Immature natural killer cell (primary cell): ENCODE measurements at places on chromosomes 5 and 9.

DNA sequence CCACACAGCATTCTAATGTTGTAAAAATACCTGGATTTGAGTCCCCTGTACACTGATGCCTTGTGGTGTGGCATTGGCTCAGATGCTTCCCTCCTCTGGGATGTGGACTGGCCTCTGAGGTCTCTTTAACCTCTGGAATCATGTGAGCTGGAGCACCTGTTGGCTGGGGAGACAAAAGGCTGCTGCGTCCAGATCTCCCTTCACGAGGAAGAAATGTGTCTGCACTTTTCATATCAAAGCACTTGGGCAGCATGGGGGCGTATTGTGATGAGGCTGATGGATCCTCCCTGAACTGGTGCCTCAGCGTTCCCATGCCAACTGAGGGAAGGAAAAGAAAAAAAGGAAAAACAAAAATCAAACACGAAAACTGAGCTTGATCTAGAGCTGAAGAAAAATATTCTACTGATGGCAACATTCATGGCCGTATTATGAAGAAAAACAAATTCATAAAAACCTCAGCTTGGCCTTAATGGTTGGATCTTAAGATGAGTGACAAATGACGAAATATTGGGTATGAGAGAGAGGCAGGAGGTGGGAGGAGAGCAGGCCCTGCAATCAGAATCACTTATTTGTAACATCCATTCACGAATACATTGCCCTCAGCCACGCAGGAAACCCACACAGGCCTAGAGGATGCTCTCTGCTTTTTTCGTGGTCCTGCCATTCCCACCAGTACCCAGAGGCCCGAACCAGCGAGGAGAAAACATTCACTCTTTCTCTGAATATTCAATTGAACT, 26.2 kb downstream of the GRIA1 start:
- DNase-seq: no peak

- no peak for DNase-seq
These were observed 168.0 kb downstream of the CCDC171 start for GRCh38 chr9:15720861-15721260.

DNA sequence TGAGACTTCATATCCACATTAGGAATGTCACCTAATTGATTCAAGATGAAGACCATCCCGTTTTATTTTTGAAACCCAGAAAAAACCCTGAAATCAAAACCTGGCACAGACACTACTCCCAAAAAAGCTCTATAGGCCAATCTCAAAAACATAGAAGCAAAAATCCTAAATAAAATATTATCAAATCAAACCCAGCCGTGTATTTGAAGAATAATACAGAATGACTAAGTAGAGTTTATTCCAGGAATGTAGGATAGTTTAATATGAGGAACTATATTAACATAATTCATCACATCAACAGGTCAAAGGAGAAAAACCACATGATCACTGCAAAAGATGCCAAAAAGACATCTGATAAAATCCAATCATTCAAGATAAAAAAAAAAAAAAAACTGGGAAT, 167.1 kb downstream of the ACTL7B start:
- no peak for DNase-seq

DNA sequence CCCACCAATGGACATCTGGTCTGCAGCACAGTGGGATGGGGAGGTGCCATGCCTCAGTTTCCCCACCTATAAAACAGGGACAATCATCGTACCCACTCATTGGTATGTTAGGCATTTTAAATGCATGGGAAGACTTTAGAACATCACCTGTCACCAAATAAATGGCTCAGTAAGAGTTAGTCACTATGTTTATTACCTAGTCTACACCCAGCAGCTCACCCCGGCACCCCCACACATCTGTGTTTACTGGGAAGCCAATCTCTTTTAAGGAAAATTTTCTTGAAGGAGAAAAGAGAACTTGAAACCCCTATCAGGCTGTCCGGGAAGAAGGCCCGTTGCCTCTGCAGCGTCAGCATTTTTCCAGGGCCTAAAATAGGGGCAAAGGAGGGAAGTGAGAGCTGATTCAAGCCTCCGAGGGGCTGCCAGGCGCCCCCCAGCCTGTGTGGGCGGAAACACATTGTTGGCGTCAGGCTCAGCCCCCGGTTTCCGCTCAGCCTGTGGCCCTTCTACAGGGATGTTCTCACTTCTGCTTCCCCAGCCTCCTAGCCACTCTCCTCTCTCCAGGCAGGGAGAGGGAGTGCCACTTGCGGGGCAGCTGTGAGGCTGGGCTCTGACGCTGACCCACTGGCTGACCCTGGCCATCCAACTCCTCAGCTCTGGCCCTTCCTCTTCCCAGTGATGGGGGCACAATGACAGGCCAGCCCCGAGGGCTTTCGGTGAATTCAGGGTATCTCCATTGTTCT, 4.6 kb downstream of the CSF1R start:
- DNase-seq: no peak

DNA sequence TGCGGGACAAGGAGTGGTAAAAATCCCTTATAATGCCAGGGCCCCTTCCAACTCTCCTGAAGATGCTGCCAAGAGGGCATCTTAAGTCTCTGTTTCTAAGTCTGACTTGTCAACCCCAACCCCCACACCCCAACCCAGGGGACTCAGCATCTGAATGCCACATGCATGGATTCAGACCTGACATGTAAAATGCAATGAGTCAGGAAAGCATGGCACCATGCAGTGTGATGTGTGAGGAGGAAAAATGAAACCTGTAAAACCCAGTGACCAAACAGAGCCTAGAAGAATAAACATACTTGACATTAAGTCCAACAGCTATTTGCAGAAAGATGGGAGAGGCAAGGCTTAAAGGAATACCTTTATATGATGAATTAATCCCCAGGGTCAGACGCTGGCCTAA, 112.4 kb downstream of the ASTN2 start:
- DNase-seq: no peak

DNA sequence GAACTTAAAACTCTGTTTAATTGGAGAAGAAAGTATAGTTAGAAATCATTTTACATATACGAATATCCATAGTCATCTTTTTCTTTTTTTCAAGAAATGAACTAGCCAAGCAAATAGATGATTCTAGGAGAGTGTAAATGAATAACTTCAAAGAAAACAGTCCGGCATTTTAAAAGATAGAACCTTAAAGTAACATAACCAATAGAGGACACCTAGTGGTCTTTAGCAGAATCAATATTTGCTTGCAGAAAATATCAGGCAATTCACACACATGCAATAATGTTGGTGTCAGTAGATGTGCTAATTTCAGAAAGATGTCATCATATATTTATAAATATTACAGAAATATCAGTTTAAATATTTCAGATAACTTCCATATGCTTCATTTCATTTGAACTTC, 57.1 kb downstream of the HCN1 start:
- no peak for DNase-seq

DNA sequence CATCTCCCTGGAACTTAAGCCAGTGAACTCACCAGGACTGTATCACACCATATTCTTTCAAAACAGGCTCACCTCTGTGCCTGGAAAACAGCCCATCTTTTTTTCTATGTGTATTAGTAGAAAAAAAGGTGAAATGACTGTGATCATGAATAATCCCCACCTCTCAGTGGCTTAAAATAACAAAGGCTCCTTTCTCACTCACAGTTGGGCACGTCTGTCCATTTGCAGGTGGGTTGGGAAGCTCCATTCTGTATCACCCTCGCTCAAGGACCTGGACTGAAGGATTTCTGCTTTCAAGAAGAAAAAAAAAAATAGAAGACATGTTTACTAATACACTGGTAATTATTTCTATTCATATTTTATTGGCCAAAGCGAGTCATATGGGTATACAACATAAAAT, 17.3 kb upstream of the FGF1 start:
- DNase-seq: no peak

- no peak for DNase-seq
These were observed 217.1 kb downstream of the PIK3R1 start for GRCh38 chr5:68432682-68433081.

- DNase-seq: no peak
These were observed 218.1 kb upstream of the TRIM32 start for GRCh38 chr9:116468793-116469527.

DNA sequence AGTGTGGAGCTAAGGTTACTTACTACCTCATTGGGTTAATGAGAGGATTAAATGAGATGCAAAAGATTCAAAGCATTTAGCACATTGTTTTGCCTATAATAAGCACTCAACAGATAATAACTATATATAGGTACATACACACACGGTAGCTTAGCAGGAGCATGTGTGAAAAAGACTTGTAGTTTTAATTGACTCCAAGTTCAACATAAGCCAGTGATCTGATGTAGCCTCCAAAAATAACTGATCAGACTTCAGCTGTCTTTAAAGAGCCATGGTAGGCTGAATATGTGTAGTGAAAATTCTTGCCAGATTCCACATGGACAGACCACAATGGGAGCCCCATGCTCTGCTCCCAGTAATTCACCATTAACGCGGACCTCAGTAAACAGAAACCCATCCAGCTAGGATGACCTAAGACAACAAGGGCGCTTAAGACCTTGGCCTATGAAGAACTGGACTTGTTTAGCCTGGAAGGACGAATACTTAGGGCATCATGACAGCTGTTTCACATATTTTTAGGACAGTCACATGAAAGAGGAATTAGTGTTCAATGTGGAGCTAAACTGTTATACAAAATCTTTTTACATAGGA, 115.1 kb upstream of the ZNF366 start:
- DNase-seq: no peak

DNA sequence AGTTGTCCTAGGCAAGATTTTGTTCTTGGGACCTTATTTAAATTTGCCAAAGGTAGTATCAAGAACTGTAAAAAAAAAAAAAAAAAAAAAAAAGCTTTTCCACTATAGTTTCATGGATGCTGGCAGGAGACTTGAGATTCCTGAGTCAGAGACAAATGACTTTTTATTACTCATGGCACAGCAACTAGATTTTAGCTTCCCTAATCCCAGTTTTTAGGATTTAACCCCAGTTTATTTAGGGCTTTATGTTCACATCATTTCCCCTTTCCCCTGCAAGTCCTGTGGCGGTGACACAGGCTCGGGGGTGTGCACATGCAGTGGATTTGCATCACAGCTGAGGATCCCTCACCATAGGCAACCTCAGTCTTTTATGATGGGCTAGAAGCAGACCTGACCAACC, 144.9 kb downstream of the GOLPH3 start:
- DNase-seq: no peak

DNA sequence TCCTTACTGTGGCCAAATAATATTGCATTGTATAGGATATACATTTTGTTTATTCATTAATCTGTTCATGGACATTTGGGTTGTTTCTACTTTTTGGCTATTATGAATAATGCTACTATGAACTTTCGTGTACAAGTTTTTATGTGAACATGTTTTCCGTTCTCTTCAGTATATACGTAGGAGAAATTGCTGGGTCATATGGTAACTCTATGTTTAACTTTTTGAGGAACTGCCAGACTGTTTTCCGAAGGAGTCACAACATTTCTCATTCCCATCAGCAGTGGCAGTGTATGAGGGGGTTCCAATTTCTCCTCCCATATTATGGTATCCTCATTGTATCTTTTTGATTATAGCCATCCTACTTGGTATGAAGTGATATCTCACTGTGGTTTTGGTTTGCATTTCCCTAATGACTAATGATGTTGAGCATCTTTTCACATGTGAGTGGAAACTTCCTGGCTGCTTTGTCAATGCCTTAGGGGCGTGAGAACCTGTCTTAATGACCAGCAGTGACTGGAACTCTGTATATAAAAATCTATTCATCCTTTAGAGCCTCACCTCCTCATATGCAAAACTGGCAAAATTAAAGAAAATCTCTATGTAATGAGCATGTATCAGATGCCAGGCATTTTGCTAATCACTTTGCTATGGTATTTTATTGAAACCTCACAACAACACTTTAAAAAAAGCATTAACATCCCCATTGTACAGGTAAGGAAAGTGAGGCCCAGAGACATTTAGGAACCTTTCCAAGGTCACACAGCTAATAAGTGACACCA, 47.8 kb upstream of the TGFBR1 start:
- DNase-seq: peak; percentile 70

DNA sequence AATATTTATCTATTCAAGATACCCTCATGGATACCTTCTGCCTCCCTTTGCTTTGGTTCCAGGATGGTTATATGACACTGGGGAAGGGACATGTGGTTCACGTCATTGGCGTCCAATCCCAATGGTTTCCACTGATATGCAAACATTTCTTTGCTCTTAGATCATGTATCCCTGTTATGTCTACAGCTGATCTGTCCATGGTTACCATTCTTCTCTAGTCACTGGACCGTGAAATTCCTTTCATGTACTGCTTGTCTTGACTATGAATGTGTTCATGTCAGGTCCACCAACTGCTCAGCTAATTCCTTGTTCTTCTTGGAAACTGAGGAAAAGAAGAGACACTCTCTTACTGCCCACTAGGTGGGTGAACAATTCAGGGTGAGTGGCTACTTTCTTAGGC, 391.1 kb upstream of the ZNF608 start:
- no peak for DNase-seq

DNA sequence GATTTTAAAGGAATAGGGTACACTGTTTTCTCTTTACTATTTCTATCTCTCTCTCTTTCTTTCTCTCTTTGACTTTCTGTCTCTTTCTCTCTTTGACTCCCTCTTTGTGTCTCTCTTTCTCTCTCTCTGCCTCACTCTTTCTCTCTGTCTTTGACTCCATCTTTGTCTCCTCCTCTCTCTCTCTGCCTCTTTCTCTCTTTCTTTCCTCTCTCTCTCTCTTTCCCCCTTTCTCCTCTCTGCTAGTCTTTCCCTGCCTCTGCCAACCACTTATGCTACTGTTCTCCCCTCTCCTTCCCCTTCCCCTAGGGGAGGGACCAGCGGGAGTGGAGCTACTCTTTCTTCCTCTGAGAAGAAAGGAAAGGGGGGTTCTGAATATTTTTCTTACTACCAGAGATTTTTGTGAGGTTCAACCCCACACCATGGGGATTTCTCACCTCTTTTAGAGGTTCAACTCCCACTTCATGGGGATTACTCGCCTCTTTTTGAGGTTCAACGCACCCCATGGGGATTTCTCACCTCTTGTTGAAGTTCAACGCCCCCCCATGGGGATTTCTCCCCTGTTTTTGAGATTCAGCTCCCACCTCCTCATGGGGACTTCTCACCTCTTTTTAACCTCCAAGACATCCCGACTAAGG, 309.9 kb downstream of the NR3C1 start:
- no peak for DNase-seq

DNA sequence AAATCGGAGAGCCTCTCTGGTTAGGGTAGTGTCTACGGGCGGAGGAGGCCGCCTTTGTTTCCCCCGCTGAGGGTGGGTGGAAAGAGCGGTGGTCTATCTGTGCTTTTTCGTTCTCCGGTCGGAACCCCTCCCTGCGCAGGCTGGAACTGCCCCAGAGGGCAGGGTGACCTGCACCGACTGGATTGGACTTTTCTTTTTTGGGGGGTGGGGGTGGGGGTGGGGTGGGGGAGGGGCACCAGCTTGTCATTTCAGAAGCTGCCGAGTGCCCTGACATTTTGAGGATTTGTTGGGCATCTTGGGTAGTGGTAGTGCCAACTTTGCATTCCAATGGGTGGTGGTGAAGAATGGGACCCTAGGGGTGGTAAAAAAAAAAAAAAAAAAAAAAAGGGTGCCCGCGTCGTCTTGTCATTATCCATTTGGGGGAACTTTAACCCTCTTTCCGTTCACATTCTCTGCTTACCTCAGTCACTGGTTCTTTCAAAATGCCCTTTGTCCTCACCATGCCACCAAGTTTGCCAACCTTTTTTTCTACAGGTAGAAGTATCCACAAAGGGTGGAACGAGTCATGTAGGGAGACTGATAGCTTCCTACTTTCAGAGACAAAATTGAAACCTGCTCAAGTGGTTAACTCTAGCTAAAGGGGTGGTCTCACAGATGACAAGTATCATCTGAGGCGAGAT, 1.3 kb downstream of the UBE2R2 start:
- DNase-seq: peak; percentile 51
